Panc1 (cell line): ENCODE measurements at places on chromosomes 7 and 10. TPM values are rescaled to one million over a fixed set of nuclear protein-coding genes. Genes with fewer than 3 reads are reported as not detected.
A peak's percentile ranks its signal among the peaks of the same experiment; 100 is the strongest.

- DNase-seq, result no peak
These were observed 125.7 kb downstream of the OAT start for GRCh38 chr10:124292911-124293615.

DNA sequence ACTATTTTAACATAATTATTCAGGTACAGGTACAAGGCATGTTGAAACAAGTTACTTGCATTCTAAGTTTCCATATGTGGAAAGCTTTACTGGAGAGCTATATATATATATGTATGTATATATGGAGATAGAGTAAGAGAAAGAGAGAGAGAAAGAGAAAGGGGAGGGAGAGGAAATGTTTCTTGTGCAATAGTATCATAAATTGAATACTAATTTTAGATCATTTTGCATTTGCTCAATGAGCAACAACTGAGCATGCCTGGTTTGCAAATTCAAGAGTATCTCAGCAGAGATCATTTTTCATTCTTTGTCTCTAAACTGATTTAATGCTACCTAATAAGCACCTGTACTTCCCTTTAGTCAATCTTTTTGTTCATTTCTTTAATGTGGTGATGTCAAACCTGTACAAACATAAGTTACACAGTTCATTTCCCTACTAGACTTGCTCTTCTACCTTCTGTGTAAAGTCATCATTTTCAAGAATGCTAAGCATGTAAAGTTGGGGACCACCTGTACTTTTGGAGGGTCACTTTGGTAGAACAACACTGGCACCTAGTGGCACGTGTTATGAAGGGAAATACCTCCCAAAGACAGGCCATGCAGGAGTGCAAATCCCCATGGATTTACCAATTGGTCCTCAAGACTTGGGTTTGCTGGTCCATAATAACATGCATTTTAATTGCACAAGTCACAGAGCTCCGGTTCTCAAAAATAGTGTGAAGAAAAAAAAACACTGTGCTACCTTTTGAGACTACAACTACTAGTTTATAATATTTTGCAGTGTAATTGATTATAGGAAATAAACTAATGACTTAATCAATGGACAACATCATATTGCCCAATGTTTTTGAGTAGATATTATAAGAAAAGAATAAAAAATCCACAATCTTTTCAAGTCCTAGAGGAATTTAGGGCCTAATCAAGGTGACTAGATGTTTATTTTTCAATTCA lies 431.2 kb upstream of the IGFBP3 start:
- DNase-seq, result peak; percentile 43

DNA sequence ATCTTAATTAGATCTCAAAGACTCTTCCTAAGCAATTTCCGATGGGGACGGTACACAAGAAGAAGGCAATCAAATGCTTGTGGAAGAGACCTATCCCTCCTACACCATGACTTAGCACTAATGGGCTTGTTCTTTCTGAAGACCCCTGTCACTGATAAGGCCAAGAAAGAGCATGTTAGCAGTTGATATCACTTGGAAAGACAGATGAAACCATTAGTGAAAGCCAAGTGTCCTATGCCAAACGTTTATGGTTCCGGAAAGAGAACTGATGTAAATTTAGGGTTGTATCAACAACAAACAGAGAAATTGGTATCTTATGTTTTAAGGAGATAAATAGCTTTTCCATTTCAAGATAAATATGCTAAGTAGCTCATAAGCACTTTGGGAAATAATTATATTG lies 6.5 kb downstream of the UROS start:
- no peak for DNase-seq

DNA sequence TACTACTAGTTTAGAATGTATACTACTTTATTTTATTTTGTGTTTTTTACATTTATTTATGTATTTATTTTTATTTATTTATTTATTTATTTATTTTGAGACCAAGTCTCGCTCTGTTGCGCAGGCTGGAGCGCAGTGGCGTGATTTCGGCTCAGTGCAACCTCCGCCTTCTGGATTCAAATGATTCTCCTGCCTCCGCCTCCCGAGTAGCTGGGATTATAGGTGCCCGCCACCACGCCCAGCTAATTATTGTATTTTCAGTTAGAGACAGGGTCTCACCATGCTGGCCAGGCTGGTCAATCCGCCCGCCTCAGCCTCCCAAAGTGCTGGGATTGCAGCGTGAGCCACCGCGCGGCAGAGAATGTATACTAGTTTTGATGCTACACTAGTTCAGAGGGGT lies 2.0 kb upstream of the PARD3 start:
- no peak for DNase-seq

DNA sequence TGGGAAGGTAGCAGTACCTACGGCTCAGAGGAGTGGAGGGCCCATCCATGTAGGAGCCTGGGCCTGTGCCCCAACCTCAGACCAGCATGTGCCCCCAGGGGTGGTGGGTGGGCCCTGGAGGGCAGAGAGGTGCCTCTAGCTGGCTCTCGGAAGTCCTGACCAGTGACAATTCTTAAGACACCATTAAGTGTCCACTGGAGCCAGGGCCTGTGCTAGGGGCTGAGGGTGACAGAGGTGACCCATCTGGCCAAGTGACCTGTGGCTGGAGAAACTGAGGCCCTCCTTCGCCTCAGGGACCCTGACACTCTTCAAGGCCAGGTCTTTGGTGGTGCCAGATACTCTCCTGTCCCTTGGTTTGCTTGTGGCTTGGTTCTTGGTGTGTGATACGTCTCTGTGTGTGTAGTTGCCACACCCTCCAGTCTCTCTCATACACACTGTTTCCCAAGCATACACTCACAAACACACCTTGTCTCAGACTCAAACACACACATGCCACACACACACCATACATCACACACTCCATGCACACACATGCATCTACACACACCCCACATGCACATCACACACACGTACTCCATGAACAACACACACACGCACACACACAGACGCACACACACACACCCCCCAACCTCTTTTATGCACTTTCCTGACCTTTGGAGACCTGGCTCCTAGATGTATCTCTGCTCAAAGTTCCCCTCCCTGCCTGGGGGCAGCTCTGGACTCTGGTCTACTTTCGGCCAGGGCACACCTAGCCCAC lies 897 bp upstream of the RAMP3 start:
- DNase-seq, result no peak

DNA sequence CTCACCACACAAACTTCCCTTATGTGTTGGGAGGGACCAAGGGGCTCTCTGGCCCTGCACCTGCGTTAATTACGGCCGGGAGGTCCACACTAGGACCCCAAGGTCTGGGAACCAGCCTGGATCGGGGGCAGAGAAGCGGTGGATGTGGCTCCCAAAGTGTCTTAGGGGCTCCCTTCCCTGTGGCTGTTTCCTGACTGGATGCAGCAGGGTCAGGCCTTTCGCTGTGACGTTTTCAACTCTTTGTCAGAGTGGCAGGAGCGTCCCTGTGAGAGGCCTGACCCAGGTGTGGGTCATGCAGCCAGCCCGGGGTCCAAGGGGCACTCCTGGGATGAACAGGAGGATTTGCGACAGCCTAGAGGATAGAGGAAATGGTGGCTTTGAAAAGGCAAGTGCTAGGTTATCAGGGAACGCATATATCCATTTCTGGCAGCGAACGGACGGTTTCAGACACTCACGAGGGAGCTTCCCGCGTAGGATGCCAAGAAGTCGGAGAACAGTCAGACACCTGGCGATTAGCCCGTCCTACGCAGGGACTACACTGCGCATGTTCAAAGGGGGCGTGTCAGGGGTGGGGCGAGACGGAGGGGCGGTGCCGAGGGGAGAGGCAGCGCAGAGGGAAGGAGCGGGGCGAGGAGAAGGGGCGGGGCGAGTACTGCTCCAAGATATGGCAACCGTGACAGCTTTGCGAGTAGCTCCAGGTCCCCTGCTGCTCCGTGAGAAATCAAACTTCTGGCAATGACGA lies 46.2 kb upstream of the ZNF716 start:
- DNase-seq, result no peak

- DNase-seq, result no peak
These were observed 31.8 kb downstream of the STAMBPL1 start for GRCh38 chr10:88911851-88912250.

DNA sequence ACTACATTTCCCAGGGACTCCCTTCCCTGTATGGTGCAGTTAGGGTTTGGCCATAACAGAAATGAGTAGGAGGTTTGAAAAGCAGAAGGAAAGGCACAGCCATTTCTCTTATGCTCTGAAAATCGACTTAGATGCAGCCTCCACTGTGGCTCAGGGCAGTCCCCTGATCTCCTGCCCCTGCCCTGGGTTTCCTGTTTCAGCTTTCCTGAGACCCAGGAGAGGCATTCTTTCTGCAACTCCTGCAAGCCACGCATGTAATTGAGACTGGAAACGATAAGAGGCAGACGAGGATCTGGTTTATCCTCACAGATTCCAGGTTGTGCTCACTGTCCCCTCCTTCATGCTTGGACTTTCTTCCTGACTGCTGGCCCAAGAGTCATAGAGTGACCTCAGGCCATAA lies 461.2 kb upstream of the VSTM2A start:
- no peak for DNase-seq

GRCh38 chr10:63173468-63174232 lies 40.5 kb downstream of the NRBF2 start:
- DNase-seq, result no peak

GRCh38 chr10:119139464-119140067 lies 25.9 kb downstream of the SFXN4 start:
- peak; percentile 35 for DNase-seq

DNA sequence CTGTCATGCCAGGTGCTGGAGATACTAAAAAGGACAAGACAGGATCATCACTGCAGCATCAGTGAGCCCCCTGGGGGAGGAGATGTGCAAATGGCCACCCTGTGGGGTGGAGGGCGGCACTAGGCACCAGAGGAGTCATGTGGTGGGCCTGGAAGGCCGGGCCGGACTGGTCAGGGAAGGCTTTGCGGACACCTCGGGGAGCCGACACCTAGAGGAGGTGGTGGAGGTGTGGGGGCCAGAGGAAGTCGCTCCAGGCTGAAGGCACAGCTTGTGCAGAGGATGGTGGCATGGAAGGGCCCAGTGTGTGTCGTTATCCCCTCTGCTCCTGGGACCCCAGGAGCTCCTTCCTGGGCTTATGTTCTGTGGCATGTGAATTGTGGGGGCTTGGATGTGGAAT lies 437.7 kb downstream of the RPS24 start:
- DNase-seq, result no peak

DNA sequence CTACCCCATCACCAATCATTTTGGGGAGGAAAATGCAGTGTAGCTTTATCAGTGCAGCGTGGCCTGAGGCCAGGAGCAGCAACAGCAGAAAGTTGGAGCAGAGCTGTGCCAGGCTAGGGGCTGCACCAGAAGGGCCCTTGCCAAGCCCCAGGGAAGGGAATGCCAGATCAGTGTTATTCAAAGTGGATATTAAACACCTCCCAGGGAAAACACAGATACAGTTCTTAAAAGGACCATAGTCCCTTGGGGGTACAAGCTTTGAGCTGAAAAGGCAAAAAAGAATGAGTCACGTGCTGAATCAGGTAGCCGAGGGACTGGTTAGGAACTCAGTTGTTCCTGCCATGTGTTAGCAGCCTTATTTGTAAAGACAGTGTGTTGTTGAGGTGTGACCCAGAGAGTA lies 54.0 kb downstream of the GSDME start:
- DNase-seq, result no peak

DNA sequence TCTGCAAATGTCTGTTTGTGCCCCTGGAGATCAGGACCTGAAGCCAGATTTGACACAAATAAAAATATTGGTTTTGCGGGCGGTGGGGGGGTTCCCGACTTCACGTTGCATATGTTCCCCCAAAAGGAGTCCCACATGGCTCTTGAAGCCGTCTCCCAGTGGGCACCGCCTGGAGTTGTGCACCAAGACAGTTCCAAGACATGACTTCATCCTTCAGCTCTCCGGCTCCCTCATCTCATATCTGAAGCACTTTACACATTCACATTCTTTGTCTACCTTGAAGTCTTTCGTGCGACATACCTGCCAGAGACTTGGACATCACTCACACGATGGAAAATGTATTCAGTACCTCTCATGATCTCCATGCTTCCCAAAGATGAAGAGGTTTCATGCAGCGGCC lies 362.8 kb upstream of the FOXK1 start:
- DNase-seq, result no peak

DNA sequence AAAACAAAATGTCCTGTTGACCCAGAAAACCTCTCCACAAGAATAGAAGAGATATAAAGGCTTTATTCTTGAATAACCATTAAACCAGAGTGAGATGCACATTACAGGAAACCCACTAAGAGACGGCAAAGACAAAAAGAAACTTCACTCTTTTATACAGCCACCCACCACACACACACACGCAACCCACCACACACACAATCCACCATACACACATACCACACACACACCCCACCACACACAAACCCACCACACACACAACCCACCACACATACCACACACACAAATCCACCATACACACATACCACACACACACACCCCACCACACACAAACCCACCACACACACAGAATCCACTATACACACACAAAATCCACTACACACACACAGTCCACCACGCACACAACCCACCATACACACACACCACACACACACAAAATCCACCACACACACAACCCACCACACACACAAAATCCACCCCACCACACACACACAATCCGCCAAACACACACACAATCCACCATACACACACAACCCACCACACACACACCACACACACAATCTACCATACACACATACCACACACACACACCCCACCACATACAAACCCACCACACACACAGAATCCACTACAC lies 9.5 kb upstream of the REPIN1 start:
- DNase-seq, result no peak

- no peak for DNase-seq
These were observed 184.4 kb downstream of the C7orf25 start for GRCh38 chr7:42727451-42727850.

- no peak for DNase-seq
These were observed 85.5 kb downstream of the SLC25A13 start for GRCh38 chr7:96236198-96237039.

UBE2H gene
- total RNA-seq, result 58.0 TPM

PRKG1 gene
- 0.92 TPM for total RNA-seq

LMTK2 gene
- total RNA-seq, result 25.4 TPM

BMS1 gene
- total RNA-seq, result 32.3 TPM

LRRD1 gene
- total RNA-seq, result 0.05 TPM

SLC26A3 gene
- 0.36 TPM for total RNA-seq

VGF gene
- 4.4 TPM for total RNA-seq

TUBB8 gene
- total RNA-seq, result 0.08 TPM

KNDC1 gene
- 2.6 TPM for total RNA-seq
